ENCODE measurements at places on chromosomes 2 and 18.

DNA sequence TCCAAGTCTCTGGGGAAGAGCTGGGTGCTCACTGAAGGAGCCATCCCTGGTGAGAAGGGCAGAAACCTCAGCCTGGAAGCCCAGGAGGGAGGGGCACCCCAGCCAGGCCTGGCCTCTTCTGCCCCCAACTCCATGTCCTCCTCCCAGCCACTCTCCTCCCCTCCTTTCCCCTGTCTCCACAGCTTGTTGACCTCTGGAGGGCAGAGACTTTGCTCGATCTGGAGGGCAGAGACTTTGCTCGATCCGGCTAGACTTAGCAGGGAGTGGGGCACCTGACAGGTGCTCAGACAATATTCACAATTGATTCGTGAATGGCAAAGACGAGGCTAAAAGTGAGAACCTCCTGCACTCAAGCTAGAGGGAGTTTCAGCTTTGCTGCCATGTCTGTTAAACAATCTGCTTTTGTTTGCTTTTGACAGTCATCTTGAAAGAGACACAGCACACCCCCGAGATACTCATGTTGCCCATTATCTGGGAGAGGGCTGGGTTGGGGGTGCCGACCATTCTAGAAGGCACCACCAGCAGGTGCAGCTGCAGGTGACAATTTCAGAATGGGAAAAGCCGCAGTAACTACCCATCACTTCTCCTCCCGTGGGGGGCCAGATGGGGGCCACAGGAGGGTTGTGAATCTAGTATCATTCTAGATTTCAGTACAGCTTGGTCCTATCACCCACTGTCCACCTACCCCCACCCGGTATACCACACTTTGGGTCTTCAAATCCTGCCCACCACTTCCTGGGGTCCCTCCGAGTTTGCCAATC lies 54.8 kb downstream of the DNMT3A start:
- DNase-seq: no peak

GRCh38 chr2:76252704-76253103 lies 542.0 kb upstream of the GCFC2 start:
- DNase-seq: no peak

DNA sequence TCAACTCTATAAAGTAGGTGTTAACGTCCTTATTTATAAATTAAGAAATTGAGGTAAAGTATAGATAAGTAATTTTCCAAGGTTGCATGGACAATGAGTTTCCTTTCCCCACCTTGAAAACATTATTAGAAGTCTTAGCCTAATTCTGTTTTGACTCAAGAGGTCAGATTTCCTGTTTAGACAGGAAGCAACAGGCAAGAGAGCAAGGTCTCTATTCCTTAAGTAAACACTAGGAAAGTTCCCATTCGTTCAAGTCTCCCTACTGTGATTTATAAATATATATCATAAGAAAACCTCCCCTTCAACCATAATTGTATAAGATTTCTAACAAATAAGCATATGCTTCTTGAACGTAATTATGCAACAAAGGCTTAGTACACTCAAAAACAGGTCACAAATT lies 40.3 kb downstream of the CLASP1 start:
- DNase-seq: no peak

DNA sequence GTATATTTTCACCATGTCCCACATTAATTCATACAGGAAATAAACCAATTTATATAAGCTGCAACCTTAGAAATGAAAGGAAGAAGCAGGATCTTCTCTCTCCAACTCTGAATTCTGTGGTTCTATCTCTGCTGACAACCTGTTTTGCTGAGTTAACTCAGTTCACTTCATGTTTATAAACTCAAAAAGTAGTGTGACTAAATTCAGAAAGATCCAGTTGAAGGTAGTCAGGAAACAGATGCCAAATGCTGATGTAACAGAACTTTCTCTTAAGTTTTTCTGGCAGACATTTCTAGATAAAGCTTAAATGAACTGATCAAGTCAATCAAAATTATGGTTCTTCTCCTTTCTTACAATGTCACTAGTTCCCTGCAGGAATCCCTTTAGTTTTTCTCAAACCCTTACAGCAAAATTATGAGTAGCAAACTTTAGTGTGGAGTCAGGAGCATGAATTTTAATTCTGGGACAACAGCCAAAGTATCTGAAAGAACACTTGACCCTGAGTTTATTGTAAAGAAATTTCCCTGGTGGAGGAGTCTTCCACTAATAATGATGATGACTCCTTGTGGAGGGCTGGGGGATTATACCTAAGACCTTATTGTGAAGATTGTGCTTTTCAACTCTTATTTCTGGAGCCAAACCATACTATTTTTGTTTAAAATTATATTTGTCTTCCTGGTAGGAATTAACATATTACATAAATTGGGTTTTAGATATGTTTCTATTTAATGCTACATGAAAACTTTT lies 216.9 kb downstream of the MYO3B start:
- no peak for DNase-seq

- DNase-seq: no peak
Observed at GRCh38 chr2:46175419-46175818, 121.8 kb upstream of the EPAS1 start.

- DNase-seq: no peak
Observed at GRCh38 chr2:72789241-72789640, 36.6 kb downstream of the EXOC6B start.

GRCh38 chr2:240999873-241000541 lies 1.6 kb downstream of the SNED1 start:
- no peak for DNase-seq

DNA sequence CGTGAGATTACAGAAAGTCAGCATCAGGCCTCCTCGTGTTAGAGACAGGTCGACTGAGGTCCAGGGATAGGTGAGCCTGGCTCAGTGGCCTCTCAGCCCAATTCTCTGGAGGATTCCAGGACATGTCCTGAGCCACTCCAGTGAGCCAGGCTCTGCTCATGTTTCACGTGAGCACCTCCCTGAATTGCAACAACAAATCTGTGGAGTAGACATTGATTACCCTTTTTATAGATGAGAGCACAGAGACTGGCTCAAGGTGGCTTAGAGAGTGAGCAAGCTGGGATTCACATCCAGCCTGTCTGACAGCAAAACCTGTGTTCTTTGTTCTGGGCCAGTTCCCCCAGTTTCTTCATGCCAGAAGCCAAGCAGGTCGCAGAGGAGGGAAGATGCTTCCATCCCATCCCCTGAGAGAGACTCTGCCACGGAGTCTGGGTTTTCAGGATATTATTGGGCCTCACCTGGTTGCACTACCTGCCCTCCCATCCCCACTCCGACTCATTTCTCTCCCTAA lies 46.4 kb downstream of the HS1BP3 start:
- no peak for DNase-seq

DNA sequence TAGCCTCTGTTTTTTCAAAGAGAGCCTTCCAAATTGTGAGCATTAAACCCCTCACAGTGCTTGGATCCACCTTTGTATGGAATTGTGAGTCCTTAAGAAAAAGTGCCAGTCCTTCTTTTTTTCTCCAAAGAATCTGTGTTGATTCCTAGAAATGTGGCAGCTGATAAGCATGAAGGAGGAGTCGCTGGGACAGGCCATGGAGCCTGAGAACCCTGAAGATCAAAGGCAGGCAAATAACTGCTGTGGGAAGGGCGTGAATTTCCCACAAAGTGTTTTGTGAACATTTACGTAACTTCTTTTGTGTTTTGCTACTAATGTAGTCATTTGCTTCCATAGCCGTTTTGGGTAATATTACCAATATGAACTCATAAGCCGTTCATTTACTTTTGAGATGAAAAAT lies 27.7 kb upstream of the CHMP1B start:
- no peak for DNase-seq

GRCh38 chr2:61722318-61722717 lies 131.5 kb downstream of the FAM161A start:
- no peak for DNase-seq

- no peak for DNase-seq
Observed at GRCh38 chr18:8908792-8909510, 193.5 kb upstream of the NDUFV2 start.

Measured in midbrain (tissue), 1 donor.